NCI-H460 (cell line): ENCODE measurements at places on chromosomes 5 and 9.

- no peak for DNase-seq
Observed at GRCh38 chr5:62373382-62373781, 30.3 kb downstream of the DIMT1 start.

DNA sequence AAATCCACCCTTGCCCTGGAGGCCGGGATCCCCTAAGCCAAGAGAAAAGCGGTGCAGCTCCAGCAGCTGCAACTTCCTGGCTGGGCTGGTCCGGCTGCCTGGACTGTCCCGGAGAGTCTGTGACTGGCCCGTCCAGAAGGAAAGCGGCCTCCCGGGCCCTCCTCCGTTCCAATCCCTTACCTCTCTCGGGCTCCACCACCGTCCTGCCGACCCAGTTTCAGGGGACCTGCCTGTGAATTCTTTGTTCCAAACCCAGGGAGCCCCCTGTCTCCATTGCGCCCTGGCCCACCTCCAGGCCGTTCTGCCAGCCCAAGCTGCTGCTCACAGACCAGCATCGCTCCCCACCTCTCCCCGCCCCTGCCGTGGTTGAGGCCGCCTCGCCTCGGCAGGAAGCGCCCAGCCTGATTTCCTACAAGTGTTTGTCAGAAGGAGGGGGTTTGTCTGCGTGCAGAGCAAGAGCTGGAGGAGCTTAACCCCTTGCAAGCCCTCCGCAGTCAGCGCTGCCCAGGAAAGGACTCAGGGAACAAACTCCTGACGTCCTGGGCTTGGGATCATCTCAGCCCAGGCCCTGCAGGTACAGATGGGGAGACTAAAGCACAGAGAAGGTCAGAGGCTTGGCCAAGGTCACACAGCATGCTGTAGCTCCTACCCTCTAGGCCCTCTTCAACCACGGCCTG is at the start of gene AKNA:
TSS of gene AKNA (minus strand) at position 303 of the 677 bp plus-strand sequence. CDS start 6,649 bp downstream, outside the sequence.
- no peak for DNase-seq

GRCh38 chr9:123680352-123680751 is 249.6 kb downstream of the DENND1A start:
- no peak for DNase-seq

- no peak for DNase-seq
Observed at GRCh38 chr9:114484215-114484853, 20.9 kb downstream of the WHRN start.

- DNase-seq: no peak
Observed at GRCh38 chr9:123417289-123418051, 61.5 kb downstream of the CRB2 start.

- DNase-seq: no peak
Observed at GRCh38 chr5:122756264-122756911, 18.5 kb upstream of the SNX2 start.

DNA sequence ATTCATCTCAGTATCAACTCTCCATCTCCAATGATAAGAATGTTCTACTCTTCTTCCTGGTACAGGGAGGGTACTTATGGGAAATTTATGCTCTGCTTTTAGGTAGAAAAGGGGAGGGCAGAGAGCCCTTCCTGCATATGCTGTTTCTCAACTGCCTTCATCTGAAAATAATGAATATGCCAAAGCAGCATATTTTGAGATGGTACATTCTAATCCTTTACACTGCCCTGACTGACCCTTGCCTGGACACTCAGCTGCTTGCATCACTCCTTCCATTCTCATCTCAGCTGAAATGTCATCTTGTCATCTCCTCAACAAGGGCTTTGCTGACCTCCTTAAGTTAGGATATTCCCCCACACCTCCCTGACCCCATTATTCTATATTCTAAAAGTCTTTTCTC is 68.5 kb downstream of the ALDH7A1 start:
- DNase-seq: no peak

- DNase-seq: no peak
Observed at GRCh38 chr9:124137009-124137943, 120.5 kb upstream of the NEK6 start.

DNA sequence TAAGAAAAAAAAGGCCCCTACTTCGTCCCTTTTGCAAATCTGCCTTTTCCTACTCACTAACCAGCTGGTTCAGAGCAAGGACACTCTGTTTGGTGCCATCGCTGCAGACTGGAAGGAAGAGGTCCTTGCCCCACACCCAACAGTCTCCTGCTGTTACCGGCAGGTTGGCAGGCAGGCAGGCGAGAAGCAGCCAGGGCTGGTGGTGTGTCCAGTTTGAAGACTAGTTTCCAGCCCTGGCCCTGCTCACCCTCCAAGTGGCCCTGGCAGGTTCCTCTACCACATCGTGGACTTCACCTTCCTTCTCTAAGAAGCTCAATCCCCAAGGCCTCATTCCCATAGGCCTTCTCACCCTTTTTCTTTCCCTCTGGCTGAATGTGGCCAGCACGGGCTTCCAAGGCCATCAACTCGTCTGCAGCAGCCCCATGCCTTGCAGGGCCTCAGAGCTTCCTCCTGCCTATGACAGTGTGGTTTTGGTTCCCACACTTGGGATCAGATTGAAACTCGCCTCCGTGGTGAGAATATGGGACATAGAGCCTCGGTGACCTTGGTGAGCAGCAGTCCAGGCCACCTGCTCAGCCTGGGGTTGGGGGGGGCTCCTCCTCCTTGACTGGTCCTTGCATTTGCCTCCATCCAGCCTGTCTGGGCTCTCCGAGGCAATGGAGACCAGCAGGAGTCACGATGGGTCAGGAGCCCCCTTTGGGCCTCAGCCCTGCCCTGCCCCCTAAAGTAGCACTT is 22.9 kb downstream of the TGFBI start:
- DNase-seq: no peak

DNA sequence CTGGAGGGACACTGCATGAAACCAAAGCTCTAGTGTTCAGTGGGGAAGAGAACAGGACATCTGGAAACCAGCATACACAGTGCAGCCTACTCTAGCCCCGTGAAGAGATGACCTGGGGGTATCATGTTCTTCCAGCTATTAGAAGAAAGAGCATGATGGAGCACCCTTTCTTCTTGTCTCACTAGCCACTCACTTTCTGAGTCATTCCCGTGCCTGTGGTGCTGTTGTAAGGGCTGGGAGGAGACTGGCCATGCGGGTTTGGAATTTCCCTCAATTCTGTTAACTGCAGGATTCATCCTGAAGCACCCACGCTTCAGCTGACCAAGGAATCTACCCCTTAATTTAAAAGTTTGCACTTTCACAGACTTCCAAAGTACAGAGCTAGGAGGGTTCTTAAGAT is 137.0 kb downstream of the COL23A1 start:
- DNase-seq: no peak

GRCh38 chr5:137649228-137649935 is 86.5 kb downstream of the KLHL3 start:
- DNase-seq: no peak
